Caki2 (cell line): ENCODE measurements at places on chromosomes 5 and 9. TPM values are rescaled to one million over a fixed set of nuclear protein-coding genes. Genes with fewer than 3 reads are reported as not detected.
A peak's percentile ranks its signal among the peaks of the same experiment; 100 is the strongest.

- DNase-seq: no peak
Observed at GRCh38 chr5:180495292-180495691, 1.1 kb downstream of the CNOT6 start.

DNA sequence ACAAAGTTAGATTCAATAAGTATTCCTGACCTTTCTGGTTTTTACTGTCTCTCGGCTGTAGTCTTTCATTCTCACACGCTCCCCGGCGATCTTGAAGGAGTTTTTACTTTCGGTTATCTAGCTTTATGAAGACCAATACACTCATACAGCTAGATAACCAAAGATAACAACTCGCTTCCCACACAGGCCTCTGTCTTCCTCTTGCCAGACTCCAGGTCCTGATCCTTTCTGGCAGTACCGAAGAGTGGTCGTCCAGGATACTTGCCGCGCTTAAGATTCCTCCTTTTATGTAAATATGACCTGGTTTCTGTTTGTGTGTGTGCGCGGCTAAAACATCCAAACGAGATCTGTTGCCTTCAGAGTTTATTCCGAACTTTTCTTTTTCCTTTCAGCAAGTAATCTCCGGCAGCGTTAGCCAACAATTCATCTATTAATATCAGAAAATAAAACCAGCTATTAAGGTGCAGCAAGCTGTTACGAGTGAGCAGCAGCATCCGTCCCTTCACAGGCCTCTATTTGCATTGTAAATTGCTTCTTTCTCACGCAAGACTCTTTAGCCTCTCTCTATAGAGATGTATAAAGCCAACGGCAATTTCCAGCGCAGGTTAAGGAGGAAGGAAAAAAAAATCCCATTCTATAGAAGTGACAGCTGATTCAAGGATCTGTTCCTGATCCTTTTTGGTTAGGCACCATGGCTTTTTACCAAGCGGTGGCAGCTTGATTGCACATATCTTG, 216.1 kb downstream of the MEF2C start:
- peak; percentile 81 for DNase-seq

Gene OR1K1
- total RNA-seq: not detected in 2 replicates

Gene NME5
- not detected in 2 replicates for total RNA-seq

GRCh38 chr5:77400645-77401044, 91.5 kb downstream of the WDR41 start:
- no peak for DNase-seq

Gene MRPL22
- 16.0 and 29.8 TPM in 2 replicates for total RNA-seq

Gene CDH9
- total RNA-seq: not detected in 2 replicates

Gene ABHD17B
- total RNA-seq: 14.6 and 28.0 TPM in 2 replicates

DNA sequence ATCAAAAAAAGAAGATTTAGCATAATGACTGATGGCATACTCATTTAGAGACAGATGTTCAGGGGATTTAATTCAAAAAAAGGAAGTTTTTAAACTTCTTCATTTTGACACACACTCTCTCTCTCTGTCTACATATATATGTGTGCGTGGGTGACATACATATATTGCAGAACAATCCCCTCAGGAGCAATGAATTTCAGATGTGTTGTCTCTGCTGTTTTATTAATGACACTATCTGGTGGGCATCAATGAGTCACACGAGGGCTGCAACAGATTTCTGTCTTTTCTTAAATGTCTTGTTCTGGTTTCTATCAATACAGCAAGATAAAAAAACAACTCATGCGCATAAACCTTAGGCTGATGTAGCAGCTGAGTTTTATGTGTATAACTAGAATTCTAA, 123.5 kb upstream of the SLCO6A1 start:
- no peak for DNase-seq

GRCh38 chr5:154466671-154467070, 11.4 kb downstream of the HAND1 start:
- no peak for DNase-seq

Gene TSLP
- total RNA-seq: not detected in 2 replicates

- DNase-seq: no peak
Observed at GRCh38 chr9:15944341-15944740, 391.5 kb downstream of the CCDC171 start.

DNA sequence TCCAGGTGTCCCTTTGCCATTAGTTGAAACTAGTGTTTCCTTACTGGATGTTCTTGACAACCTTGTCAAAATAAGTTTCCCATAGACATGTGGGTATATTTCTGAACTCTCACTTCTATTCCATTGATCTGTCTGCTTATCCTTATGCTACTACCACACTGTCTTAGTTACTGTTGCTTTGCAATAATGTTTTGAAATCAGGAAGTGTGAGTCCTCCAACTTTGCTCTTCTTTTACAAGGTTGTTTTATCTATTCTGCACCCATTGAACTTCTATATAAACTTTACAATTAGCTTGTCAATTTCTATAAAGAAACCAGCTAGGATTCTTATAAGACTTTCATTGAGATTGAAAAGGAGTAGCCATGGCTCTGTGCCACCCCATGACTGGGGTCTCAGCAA, 24.3 kb downstream of the CD14 start:
- no peak for DNase-seq

DNA sequence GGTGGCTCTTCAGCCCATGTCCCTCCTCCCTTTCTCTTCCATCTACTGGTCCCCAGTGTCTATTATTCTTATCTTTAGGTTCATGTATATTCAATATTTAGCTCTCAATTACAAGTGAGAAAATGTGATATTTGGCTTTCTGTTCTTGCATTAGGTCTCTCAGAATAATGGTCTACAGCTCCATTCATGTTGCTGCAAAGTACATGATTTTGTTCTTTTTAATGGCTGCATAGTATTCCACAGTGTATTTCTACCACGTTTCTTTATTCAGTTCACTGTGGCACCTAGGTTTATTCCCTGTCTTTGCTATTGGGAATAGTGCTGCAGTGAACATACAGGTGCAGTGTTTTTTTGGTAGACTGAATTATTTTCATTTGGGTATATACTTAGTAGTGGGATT, 1308.8 kb downstream of the EFNA5 start:
- no peak for DNase-seq

Gene PCDHA5
- total RNA-seq: 2.5 and 2.8 TPM in 2 replicates

DNA sequence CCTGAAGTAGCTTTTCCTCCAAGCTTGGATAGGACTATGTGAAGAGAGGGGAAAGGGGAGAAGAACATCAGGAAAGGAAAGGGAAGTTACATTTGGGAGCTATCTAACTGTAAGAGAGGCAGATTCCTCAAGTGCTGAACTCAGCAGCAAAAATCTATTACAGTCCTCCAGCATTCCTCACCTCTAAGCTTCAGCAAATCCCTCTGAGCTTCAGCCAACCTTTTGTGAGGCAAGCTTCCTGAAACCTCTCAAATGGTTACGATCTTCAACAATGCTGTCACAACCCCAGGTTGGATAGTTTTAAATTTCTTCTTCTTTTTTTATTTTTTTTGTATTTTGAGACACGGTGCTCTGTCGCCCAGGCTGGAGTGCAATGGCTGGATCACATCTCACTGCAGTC, 2.5 kb upstream of the RNF38 start:
- no peak for DNase-seq

GRCh38 chr5:120152472-120152871, 311.6 kb upstream of the PRR16 start:
- peak; percentile 16 for DNase-seq

DNA sequence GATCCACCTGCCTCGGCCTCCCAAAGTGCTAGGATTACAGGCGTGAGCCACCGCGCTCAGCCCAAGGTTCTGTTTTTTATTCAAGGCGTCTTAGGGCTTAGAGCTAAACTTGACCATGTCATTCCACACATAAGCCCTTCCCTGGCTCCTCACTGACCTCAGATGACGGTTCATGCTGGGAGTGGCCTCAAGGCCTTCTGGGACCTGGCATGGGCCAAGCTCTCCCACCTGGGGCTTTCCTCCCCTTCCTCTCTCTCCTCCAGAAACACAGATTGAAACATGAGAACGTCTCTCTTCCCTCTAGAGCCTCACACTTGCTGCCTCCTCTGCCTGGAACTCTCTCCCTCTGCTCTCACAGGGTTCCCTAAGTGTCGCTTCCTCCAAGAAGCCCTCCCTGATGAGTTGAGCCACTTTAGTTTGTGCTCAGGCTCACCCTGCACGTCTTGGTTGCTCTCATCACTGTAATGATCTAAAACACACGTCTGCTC, 155.6 kb upstream of the IER5L start:
- DNase-seq: no peak

GRCh38 chr5:52204310-52204709, 583.4 kb upstream of the ITGA1 start:
- no peak for DNase-seq

DNA sequence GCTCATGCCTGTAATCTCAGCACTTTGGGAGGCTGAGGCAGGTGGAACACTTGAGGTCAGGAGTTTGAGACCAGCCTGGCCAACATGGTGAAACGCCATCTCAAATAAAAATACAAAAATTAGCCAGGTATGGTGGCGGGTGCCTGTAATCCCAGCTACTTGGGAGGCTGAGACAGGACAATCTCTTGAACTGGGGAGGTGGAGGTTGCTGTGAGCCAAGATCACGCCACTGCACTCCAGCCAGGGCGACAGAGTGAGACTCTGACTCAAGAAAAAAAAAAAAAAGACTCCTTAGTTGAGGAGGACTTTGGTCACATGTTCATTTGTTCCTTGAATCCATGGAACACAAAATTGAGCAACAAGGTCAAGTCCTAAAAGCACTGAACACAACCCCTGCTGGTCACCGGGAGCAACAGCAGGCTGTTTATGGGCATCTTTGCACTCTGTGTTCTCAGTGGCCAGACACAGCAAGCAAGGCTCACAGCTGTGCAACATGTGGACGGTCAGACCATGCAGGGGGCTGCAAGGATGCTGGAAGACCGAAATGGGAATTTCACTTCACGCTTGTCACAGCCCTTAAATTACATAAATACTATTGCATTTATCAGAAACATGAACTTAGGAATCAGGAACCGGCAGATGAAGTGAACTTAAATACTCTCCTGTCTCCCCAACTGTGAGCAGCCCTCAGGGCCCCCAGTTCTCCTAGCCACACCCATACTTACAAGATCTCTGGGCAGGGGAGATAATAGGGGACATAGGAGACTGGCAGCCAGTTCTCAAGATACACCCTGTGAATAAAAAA, 2.8 kb downstream of the GBGT1 start:
- DNase-seq: peak; percentile 39

- no peak for DNase-seq
Observed at GRCh38 chr5:54645882-54646355, 128.4 kb downstream of the SNX18 start.

DNA sequence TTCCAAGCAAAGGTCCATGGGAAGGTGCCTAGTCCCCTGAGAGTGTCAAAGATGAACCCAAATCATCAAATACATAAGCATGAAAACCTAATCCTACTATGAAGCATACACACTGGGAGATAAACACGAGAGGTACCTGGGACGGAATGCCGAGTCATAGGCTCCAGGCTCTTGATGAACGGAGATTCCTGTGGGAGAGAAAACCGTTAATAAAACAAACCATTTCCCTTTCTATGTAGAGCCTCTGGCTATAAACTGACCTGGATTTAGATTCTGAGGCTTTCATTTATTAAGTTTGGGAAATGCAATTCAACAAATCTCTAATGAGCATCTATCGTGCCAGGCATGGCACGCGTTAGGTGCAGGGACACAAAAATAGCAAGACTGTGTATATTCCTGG, 206.4 kb upstream of the IL12B start:
- peak; percentile 64 for DNase-seq

DNA sequence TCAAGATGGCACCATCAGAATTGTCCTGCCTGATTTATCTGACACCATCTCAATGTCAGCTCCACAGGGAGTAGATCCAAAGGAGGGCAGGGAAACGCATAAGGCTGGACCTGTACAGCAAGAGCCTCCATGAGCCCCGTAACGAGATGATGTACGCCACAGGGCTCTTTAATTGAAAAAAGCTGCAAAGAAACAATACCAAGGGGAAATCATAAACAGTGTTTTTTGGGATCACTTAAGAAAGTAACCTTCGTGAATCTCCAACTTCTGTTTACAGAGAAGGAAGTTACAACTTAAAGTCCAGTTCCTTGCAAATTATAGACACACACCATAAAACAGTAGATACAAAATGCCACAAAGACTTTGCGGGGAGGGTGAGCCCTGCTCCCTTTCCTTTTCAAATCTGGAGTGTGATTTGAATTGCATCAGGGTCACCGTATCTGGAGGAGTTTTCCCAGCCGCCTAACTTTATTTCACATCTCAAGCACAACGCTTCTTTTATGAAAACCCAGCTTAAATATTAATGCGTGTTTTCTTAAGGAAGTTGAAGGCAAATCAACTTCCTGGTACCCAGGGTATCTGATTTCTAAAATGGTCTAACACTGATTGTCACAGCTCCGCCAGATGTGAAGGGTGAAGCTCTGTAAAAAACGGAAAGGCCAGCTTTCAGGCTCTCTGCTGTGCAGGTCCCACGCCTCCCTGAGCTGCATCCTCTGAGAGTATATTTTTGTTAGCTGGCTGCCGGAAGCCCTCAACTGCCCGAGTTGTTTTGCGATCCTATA, 88.9 kb downstream of the EBF1 start:
- no peak for DNase-seq

- DNase-seq: peak; percentile 41
Observed at GRCh38 chr9:16521868-16522411, 348.5 kb downstream of the BNC2 start.

DNA sequence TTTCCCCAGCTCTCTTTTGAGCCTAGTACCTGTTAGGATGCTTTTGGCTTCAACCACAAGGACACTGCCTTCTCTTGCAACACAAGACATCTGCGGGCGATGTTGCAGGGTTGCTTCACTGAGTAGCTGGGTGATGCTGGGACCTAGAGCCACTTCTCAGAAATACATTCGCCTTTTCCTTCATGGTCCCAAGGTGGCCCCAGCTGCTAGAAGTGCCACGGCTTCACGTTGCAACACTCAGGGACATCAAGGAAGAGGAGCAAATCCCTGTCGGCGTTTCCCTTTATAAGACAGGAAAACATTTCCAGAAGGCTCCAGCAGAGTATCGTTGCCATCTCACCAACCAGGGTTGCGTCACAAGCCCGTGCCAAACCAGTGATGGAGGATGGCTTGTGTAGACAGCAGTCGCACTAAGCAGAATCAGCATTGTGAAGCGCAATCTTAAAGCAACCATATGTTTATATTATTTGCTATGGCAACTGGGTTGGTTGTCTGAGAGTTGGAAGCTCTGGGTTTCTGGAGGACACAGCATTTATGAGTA, 62.7 kb downstream of the ANKRD33B start:
- DNase-seq: no peak
